Fibroblast of upper back skin (primary cell): ENCODE measurements at places on chromosomes 4 and X.

DNA sequence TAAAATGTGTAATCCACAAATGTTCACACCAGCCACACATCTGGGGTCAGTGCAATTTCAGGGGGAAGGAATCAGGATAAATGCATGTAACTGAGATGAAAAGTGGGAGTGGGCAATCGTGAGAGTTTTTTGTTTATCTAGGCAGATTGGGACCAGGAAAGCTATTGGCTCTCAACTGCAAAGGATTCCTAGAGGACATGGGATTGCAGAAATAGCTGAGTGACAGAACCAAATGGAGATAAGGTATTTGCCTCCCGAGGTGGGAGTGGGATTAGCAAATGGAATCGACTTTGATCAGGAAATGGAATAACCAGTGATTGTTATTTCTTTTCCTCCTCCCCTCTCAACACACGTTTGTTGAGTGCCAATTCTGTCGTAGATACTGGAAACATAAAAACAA is 38.9 kb upstream of the GJB1 start:
- no peak for DNase-seq

DNA sequence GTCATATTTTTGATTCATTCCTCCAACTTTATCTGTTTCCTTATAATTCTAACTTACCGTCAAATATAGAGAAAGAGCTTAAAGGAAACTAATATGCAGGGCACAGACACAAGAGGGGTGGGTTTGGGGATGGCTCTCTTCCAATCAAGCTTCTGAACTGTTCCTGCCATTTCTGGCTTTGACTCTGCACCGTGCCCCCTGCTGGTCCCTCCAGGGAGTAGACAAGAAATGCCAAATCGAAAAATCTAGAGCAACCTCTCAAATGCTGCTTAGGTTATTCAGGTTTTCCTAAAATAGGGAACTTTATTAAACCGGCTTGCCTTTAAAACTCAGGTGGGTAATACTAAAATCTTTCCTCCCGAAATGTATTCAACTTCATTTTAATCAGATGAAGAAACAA is 39.8 kb upstream of the VCX3A start:
- no peak for DNase-seq

DNA sequence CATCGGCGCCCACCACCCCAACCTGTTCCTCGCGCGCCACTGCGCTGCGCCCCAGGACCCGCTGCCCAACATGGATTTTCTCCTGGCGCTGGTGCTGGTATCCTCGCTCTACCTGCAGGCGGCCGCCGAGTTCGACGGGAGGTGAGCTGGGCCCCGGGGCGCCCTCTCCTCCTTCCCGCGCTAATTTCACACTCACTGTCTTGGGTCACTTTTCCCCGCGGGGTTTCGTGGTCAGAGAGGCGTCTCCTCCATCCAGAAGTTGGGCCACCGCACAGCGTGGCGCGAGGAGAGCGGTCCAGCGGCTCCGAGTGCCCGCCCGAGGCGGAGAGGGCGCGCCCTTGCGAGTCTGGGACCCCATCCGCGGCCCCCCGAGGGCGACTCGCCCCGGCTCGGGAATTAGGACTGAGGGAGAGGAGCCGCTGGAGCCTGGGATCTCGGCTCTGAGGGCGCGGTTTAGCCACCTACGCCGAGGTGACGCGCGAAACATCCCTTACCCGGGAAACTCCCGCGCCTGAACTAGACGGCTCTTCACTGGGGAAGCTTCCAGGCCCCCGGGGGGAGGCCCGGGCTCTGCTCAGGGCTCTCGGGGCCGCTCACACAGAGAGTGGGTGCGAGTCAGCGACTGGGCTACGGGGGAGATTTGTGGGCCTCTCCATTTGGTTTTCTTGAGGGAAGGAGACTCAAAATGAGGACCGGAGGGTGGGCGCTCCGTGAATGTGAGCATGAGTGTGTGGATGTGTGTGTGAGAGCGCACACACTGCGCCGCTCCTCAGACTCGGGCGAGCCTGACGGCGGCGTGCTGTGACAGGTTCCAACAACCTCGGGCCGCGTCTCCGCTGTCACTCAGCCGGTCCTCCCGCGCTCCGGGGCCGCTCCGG is 551 bp downstream of the NPNT start:
- DNase-seq: no peak

DNA sequence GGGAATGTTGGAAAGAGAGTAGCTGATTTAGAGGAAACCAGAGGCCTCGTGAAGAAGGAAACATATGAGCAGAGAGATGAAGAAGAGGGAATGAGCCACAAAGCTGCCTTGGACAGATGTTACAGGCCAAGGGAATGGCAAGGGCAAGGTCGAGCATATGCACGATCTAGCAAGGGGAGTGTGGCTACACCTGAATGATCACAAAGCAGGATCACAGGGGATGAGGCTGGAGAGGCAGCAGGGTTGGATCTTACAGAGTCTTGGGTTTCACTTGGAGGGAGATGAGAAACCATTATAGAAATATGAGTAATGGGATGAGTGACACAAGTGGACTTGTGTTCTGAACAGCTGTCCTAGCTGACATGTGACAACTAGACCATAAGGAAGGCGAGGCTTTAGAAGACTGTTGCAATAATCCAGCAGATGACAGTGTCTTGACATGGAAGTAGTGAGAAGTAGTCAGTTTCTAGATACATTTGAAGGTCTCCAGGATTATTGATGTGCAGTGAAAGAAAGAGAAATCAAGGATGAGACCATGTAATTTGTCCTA is 58.7 kb downstream of the RASGEF1B start:
- DNase-seq: no peak
